ENCODE measurements at places on chromosomes 12 and 14.

- DNase-seq: no peak
These were observed 42.1 kb downstream of the AK7 start for GRCh38 chr14:96434040-96434439.

GRCh38 chr12:18629916-18630315 is 107.9 kb downstream of the PLCZ1 start:
- no peak for DNase-seq

- no peak for DNase-seq
These were observed 6.8 kb upstream of the SIVA1 start for GRCh38 chr14:104746071-104746545.

- no peak for DNase-seq
These were observed 58.1 kb upstream of the DIO2 start for GRCh38 chr14:80269353-80269925.

- no peak for DNase-seq
These were observed 6.5 kb upstream of the DEGS2 start for GRCh38 chr14:100165831-100166440.

- DNase-seq: no peak
These were observed 184.7 kb downstream of the TMEM117 start for GRCh38 chr12:44020555-44020954.

GRCh38 chr12:591167-592023 is 71.8 kb downstream of the NINJ2 start:
- DNase-seq: no peak

- no peak for DNase-seq
These were observed 199.6 kb downstream of the NTF3 start for GRCh38 chr12:5631497-5631896.

DNA sequence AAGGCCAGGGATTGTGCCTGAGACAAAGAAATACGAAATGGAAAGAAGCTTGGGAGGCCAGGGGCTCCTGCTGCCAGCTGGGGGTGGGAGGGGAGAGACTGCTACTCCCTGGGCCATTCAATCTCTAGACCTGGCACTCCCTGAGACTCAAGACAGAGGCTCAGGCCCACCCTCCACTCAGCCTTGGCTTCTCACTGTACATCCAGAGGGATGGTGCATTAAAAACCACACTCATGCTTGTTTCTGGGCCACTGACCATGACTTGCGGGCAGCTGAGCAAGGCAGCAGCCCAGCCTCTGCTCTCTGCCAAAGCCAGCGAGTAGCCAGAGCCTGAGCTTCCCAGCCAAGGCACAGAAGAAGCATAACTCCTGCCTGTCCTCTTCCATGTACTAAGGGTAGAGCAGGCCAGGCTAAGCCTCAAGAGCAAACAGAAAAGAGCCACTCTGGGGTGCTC is 41.5 kb downstream of the PITPNM2 start:
- no peak for DNase-seq

GRCh38 chr14:103492156-103492925 is 30.3 kb downstream of the CKB start:
- DNase-seq: no peak

- DNase-seq: no peak
These were observed 130.8 kb upstream of the PLEKHG7 start for GRCh38 chr12:92571844-92572543.

DNA sequence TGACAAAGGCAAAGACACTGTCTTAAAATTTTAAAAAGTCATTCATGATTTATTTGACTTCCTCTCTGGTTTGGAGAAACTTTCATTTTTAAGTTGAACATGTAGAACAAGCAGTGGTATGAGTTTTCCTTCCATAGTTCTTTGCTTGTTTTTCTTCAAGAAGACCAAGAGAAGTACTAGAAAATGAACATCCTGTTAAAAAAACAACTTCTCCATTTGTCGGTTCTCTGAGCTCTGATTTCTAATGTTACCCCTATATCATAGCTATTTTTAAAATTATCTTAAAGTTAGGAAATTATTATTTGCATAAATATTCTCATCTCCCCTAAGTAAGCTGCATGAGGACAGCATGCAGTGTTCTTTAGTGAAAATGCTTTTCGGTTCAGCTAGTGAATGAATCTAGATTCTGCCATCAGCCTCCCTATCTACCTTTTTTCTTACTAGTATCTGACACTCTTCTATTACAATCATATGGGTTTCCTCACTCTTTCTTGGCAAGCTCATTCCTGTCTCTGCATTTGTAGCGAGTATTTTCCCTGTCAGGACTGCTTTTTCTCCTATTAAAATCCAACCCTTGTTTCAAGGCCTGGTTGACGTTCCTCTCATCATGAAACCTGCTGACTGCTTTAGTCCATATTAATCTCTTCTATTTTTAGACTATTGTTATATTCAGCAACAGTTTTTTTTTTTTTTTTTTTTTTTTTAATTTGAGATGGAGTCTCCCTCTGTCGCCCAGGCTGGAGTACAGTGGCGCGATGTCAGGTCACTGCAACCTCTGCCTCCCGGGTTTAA is 15.8 kb downstream of the DIP2B start:
- no peak for DNase-seq

GRCh38 chr12:99392091-99392850 is 255.3 kb upstream of the GARIN6 start:
- DNase-seq: no peak

- no peak for DNase-seq
These were observed 88.0 kb upstream of the GSC start for GRCh38 chr14:94857950-94858349.

GRCh38 chr12:116160231-116160630 is 117.3 kb downstream of the MED13L start:
- DNase-seq: no peak

- no peak for DNase-seq
These were observed 20.5 kb downstream of the TMEM116 start for GRCh38 chr12:111992464-111992863.

DNA sequence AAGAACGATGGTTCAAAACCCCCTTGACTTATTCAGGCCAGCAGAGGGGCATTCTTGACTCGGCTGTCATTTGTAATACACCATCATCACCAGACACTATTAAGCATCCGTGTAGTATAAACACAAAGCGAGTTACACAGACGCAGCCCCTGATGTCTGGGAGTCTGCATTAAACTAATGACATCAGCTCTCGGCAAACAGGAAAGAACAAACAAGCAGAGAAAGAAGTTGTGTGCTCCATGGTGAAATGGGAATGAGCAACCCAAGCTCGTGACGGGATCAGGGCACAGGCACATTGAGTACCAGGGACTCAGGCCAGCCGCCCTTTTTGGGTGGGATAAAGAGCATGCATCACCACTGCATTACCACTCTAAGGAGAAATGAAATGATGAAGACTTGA is 460.1 kb downstream of the MED13L start:
- DNase-seq: no peak

- DNase-seq: no peak
These were observed 246.3 kb downstream of the NUAK1 start for GRCh38 chr12:105892362-105892910.

DNA sequence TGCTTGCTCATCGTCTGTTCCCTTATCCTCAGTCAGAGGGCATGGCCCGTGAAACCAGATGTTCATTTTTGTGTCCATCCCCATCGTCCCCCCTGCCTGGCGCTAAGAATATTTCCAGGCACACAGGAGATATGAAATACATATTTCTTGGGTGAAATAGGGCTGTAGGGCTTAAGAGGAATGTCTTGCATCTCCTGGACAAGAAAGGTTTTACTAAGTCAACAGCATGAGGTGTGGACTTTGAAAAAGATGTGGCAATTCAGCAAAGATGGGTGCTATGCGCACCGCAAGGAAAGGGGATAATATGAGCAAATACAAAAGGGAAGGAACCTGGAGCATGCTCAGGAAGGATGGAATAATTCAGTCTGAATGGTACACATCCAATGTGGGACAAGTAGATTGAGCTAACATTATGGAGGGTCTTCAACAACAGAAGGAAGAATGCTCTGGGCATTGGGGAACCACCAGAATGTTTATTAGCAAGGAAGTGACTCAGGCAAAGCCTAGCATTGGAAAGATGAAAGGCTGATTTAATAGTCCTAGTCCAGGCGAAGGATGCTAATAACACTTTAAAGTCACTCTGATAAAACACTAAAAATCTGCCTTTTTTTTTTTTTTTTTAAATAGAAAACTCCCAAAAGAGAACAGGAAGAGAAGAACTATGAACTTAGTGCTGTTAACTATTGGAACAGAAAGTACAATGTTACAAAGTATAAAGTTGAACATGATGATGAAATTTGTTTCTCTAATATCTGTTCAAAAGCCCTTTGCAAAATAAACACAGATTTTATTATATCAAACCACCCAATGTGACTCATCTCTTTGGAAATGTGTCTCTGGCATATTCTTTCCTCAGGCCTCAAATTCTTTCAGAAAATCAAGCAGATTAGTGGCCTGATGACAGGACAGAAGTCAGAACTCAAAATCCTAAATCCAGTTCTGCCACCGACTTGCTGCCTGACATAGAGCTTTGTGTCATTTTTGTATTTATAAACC is 449.5 kb downstream of the BCAT1 start:
- DNase-seq: no peak

DNA sequence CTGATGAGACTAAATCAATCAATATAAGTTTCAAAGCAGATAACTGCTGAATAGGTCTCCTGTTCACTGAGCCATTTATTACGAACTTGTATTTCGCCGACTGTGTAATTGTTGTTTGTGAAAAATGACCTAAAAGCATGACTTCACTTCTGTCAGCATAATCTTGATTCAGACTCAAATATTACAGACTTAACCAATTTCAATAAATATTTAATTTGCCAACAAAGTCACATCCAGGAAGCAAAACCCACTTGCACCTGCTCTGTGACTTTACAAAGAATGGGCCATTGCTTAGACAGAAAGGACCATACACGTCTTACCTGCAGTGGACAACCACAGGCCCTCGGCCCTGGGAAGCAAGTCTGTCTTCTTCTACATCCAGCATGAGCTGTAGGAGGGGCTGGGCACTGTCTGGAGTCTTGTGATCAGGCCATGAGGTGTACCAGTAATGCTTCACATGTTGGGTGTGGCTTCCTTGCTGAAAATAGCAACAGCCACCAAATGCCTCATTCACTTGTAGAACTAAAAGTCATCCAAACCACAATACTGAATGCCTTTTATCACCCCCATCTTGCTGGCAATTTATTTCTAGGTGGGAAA is 23.5 kb upstream of the PTPRB start:
- no peak for DNase-seq

GRCh38 chr14:73462048-73462715 is 3.8 kb upstream of the NUMB start:
- no peak for DNase-seq

GRCh38 chr12:22286569-22286968 is 47.9 kb downstream of the ST8SIA1 start:
- no peak for DNase-seq

DNA sequence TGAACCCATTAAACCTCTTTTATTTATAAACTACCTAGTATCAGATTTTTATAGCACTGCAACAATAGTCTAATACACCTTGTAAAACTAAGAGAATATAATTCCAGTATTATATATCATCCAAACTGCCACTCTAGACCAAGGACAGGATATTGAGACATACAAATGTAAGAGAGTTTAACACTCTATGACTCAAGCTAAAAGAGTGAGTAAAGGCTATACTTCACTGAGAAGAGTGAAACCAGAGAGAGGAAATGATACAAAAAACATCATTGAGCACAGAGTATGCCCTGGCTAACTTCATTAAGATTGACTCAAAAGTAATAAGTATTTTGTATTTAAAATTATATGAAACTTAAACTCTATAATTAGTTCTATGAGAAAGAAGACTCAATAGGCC is 1951.9 kb upstream of the SEL1L start:
- DNase-seq: no peak

GRCh38 chr12:116434155-116435011 is 124.8 kb upstream of the MAP1LC3B2 start:
- DNase-seq: no peak

DNA sequence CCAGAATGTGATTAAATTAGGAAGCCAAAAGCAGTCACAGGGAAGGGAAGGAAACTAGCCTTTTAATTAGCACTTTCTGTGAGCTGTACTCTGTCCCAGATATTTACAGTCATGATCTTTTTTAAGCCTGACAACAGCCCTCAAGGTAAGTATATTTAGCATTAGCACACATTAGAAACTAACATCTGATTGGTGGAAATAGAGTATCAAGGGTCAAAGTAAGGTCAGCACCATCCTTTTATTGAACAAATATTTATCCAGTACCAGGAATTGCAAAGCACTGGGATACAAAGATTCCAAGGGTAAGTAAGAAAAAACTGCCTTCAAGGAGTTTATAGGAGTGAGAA is 28.2 kb downstream of the RPGRIP1 start:
- no peak for DNase-seq

- no peak for DNase-seq
These were observed 100.7 kb downstream of the ELK3 start for GRCh38 chr12:96294831-96295230.

- DNase-seq: no peak
These were observed 795.4 kb upstream of the MGAT4C start for GRCh38 chr12:87051621-87052020.

DNA sequence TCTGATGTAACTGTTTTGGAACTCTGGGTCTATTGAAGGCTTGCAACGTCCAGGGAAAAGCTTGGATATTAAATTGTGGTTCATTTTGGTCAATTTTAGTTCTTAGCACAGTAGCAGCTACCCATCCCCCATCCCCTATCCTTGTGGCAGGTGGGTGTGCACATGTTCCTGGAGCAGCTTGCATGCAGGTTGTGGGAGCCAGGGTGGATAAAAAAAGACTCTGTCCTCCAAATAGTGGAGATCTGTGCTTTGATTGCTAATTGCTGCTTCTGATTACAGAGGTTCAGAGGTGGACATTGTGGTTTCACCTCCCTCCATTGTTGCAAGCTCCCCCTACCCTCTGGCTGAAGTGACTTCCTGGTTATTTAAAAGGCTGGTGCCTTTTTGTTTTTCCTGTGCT is 23.1 kb downstream of the ATP23 start:
- DNase-seq: no peak

- no peak for DNase-seq
These were observed 9.8 kb upstream of the SSTR1 start for GRCh38 chr14:38197784-38198335.

GRCh38 chr14:24250354-24250753 is 7.9 kb upstream of the TINF2 start:
- DNase-seq: no peak

DNA sequence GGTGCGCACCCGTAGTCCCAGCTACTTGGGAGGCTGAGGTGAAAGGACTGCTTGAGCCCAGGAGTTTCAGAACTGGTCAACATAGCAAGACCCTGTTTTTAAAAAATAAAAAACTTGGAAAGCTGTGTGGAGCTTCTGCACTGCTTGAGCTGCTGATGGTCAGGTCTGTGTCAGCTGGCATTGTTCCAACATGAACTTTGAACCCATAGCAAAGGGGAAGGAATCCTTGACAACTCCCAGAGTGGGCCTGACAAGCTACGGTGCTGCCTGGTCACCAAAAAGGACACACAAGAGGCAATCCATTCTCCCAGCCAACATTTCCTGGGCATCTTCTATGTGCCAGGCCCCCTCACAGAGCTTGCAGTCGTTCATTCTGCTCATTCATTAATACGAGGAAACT is 16.4 kb upstream of the LTBP2 start:
- DNase-seq: no peak

DNA sequence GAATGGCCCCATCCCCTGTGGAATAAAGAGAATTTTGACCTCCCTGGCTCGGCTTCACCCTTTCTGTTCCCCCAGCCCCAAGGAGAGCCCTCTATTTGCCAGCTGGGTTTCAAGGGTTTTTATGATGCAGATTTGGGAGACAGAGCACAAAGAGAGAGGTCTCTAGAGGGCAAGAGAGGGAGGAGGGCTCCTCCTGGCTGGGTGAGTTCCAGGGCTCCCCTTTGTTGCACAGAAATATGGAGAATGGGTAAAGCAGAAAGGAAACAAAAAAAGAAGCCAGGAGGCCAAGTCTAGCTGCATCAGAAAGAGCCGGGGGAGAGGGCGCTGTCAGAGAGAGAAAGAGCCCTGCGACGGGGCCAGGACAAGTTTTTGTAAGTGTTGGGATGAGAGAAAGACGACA is 319.6 kb upstream of the RTL1 start:
- no peak for DNase-seq
